T-helper 1 cell treated with Interleukin-12 subunit alpha and Interleukin-12 subunit beta and Interleukin-4 antibody, amounts not matched to agents 30 ng/mL and 1 ng/mL, for 36 hours (primary cell): ENCODE measurements at places on chromosomes 1 and 21. TPM values are rescaled to one million over a fixed set of nuclear protein-coding genes. Genes with fewer than 3 reads are reported as not detected.

Gene GJA9
- not detected in 2 replicates for total RNA-seq

Gene LCE1E
- total RNA-seq: not detected in 2 replicates

Gene NFYC
- 98.8 and 103 TPM in 2 replicates for total RNA-seq

Gene PLA2G4A
- total RNA-seq: 0.15 TPM in 1 of 2 replicates, not detected in the other

Gene ADGRL2
- total RNA-seq: not detected in 2 replicates

Gene CPTP
- 20.4 and 20.8 TPM in 2 replicates for total RNA-seq

Gene C1orf87
- total RNA-seq: not detected in 2 replicates

Gene PLA2G2D
- total RNA-seq: not detected in 2 replicates

Gene ODF2L
- 44.2 and 53.1 TPM in 2 replicates for total RNA-seq

Gene SAMD11
- total RNA-seq: not detected in 2 replicates

Gene HES2
- 0.63 and 1.1 TPM in 2 replicates for total RNA-seq

Gene CA6
- 1.9 and 2.3 TPM in 2 replicates for total RNA-seq

Gene DMBX1
- total RNA-seq: 0.07 TPM in 1 of 2 replicates, not detected in the other

Gene CRYAA
- total RNA-seq: not detected in 2 replicates

Gene HMGN1
- 275 and 306 TPM in 2 replicates for total RNA-seq

Gene GNG12
- total RNA-seq: 0.12 TPM in 1 of 2 replicates, not detected in the other
